Activated CD4-positive, CD25-positive, alpha-beta regulatory T cell treated with anti-CD3 and anti-CD28 coated beads, Interleukin-2, amount 50 U/mL, for 16 hours (primary cell): ENCODE measurements at places on chromosomes 5 and 9.

GRCh38 chr5:71693828-71694427 is 25.1 kb upstream of the CARTPT start:
- DNase-seq = no peak

GRCh38 chr9:3464033-3464638 is 61.7 kb downstream of the RFX3 start:
- no peak for DNase-seq

DNA sequence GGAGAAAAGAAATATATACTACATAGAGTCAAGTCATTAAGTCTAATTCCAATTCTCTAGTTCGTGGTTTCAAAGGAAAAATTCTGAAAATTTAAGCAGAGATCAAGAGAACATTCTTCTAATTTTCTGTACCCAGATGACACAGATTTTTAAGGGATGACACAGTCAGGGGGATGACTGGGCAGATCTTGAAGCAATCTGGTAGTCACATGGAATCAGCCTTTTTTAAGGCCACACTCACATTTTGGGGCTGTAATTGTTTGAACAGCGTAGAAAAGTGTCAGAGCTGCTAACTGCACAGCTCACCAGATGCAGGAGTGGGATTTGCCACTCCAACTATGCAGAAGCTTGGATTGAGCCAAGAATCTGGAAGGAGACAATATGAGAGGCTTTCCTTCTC is 20.4 kb downstream of the PDE4D start:
- no peak for DNase-seq

DNA sequence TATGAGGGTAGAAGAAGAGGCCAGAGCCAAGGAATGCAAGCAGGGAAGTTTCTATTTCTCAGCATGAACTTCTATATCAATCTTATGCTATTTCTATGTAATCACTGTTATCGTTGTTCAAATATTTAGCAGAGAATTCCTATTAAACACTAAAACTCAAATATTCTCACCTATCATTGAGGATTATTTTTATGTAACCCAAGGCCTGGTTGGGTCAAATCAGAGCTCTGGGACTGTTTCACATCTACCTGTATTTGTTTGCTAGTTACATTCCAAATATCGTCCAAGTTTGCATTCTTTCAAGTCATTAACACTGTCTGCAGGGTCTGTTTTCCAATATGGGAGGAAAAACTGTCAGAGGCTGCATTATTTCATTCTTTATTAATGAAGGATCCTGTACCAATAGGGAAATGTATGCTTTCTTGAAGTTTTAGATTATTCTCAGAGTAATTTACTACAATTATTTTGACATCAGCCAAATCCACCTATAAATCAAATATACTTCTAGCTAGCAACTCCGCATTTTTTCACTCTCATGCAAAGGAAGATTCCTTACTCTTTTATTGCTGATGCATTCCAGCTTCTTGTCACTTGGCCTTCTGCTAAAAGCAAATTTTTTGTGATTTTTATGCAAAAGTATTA is 52.2 kb downstream of the LURAP1L start:
- no peak for DNase-seq

GRCh38 chr5:95841914-95842812 is 19.6 kb upstream of the GLRX start:
- no peak for DNase-seq
